ENCODE measurements at places on chromosomes 16 and 17.

DNA sequence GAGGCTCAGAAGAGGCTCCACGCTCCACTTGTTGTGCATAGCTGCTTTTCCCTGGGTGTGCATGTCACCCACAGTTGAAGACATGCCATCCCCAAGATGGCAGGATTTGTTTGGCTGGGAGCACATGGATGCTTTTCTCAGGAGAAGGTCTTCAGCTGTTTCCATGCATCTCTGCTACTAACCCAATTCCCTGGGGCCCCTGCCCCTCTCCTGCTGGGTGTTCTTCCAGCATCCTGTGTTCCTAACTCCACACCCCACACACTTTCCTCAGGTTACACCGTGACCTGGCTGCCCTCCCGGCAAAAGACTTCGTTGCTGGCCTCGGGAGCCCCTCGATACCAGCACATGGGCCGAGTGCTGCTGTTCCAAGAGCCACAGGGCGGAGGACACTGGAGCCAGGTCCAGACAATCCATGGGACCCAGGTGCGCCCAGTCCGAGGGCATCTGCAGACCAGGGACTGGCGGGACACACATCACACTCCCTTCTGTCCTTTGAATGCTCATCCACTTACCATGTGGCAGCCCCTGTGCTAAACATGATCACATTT, 21.5 kb downstream of the ITGAL start:
- no peak for DNase-seq

DNA sequence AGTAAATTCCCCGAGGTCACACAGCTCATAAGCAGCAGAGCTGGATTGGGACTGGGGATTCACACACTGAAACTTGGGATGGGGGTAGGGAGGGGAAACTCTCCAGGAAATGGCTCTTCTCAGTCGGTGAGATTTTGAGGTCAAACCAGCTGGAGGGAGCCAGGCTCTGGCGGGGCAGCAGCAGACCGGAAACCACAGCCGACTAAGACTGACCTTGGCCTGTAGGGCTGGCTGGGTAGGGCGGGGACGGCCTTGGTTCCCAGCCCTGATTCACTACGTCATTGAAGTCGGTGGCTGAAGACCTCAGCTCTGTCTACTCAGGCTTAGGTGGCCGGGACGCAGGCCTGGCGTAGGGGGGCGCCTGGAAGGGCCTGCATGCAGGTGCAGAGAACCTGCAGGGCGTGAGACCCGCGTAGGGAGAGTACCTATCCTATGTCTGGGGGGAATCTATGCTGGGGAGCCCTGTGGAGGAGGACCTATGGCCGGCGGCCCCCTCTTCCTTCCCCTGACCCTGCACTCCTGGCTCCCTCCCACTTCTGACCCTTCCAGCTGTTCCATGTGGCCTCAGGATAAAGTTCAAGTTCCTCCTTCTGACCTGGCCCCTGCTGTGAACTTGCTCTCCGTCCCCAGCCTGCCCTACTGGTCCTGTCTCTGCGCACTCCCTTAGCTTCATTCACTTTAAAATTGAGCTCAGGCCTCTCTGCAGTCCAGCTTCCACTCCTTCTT, 11.9 kb upstream of the SLC4A1 start:
- DNase-seq, result peak; percentile 20

DNA sequence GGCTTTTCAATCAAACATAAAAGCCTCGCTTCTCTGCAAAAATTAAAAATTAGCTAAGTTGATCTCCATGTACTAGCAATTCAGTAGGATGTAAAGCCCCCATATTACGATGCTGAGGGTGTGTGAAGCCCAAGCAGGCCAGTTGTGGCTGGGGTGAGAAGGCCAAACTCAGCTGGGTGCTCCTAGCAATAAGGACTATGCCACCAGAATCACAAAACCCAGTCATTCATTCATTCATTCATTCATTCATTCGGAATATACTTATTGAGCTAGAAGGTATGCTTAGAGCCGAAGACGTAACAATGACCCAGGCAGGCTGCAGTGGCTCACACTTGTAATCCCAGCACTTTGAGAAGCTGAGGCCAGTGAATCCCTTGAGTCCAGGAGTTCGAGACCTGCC, 3.9 kb upstream of the CRYBA1 start:
- no peak for DNase-seq

DNA sequence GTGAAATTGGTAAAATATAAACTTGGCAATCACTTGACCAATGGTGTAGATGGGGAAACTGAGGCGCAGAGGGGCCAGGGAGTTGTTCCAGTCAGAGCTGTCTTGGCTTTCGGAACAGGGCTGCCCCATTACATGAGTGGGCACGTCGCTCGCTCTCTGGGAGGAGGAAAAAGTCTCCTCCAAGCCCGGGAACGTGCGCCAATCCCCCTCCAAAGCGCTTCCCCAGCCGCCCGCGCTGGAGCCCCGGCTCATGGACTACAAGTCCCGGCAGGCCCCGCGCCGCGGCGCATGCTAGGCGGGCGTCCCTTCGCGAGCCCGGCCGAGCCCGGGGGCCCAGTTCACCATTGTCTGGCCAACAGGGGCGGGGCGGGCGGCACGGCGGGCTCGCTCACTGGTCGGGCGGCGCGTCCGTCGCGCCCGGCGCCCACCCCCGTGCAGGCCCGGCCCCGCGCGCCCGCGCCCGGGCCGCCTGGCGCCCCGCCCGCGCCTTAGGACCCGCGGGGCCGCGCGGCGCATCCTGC, at the start of gene LLGL1:
LLGL1 (plus strand) TSS at position 515 of the 521 bp plus-strand sequence. CDS start 48 bp downstream, outside the sequence.
- DNase-seq, result peak; percentile 91

- no peak for DNase-seq
Observed at GRCh38 chr17:70947636-70948565, 778.6 kb downstream of the KCNJ2 start.

GRCh38 chr17:21191698-21192097, 22.3 kb downstream of the TMEM11 start:
- DNase-seq, result no peak

- no peak for DNase-seq
Observed at GRCh38 chr16:2494616-2495015, 19.1 kb upstream of the ATP6V0C start.

GRCh38 chr17:42493319-42493718, 34.6 kb downstream of the ATP6V0A1 start:
- DNase-seq, result no peak

GRCh38 chr16:85709766-85710585, 21.2 kb upstream of the GINS2 start:
- no peak for DNase-seq

DNA sequence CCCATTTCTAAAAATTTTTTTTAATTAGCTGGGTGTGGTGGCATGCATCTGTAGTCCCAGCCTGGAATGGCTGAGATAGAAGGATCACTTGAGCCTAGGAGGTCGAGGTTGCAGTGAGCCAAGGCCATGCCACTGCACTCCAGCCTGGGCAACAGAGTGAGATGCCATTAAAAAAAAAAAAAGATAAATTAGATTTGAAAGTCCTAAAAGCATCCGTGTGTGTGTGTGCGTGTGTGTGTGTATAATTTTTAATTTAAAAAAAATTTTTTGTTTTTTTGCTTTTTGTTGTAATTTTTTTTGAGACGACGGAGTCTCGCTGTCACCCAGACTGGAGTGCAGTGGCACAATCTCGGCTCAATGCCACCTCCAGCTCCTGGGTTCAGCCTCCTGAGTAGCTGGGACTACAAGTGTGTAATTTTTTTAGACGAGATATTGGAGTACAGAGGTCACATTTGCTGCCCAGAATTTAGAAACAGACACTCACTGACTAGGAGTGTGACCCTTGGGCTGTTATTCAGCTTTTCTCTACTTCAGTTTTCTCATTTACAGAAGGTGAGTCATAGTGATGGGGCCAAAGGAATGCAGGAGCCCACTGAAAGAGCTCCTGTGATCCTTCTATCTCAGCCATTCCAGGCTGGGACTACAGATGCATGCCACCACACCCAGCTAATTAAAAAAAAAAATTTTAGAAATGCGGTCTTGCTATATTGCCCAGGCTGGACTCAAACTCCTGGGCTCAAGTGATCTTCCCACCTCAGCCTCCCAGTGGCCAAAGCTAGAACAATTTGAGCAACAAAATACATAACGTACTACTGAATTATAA, 25.5 kb upstream of the TBX4 start:
- no peak for DNase-seq

DNA sequence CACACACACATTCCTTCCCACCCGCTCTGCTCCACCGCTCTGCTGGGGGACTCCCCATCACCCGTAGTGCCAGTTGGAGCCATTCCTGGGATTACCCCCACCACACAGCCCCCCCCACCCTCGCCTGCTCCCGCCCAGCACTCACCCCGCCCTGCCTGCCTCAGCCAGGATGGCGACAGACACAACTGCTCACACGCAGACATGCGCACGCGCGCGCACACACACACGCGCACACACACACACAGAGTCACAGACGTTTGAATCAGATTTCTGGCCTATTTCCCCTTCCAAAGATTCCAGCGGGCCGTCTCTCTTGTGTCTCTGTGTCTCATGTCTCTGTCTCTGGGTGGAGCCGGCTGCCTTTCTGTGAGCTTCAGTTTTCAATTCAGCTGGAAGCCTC, 4.4 kb downstream of the CACNA1G start:
- DNase-seq, result no peak

DNA sequence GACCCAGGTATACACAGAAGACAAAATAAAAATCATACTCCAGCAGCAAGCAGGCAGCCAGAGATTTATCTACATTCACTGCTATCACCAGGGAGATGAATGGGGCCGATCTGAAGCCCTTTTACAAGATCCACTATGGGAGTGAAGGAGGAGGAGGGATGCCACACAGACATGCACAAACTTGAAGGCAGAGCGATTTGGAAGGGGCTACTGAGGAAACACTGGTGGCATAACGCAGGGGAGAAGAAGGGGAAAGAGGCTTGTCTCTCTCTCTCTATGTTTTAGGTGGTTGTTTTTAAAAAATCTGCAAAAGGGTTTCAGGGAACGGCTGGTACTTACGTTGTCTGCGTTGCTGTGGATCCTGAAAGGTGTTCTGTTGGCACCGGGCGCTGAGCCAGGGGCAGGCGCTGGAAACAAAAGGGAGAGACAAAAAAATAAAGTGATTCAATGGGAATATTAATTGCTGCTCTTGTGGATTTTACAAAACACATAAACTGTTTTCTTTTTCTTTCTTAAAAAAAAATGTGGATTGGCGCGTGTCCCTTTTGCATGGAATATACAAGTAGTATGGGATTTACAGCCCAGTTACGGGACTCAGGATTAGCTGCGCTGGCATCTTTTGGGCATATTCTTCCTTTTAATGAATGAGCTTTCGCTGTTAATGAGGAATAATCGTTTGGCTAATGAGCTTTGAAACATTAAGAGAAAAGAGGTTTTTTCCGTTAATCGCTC, 255.3 kb upstream of the PMFBP1 start:
- no peak for DNase-seq

DNA sequence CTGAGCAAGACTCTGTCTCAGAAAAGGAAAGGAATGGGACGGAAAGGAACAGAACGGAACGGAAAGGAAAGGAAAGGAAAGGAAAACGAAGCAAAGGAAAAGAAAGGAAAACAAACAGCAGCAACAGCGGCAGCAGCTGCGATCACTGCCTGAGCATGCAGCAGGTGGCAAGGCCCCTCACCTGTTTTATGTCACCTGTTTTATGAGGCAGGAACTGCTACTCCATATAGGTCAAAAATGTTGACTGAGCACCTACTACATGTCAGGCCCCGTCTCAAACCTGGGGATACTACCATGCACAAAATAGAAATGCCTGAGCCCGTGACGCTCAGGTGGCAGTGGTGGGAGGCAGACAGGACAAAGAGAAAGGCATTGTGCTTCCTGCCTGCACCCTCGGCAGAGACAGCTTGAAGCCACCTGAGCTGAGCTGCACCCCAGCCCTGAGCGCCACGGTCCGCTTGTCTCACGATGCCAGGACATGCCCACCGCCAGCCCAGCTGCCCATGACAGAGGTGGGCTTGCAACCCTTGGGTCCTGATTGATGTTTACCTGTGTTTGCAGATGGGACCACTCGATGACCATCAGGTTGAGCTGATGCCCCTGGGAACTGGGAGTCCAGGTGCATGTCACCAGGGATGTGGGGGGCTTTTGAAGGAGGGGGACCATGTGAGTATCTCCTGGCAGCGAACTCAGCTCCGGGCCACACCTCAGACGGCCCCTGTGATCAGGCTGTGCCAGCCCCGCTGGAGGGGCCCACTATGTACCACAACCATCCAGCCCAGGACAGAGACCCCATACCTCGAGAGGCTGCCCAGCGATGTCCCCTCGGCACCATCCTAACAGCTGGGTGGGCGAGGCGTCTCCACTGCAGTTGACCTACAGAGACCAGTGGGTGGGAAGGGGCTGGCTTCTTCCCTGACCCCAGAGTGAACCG, 77.4 kb downstream of the RMI2 start:
- DNase-seq, result no peak

DNA sequence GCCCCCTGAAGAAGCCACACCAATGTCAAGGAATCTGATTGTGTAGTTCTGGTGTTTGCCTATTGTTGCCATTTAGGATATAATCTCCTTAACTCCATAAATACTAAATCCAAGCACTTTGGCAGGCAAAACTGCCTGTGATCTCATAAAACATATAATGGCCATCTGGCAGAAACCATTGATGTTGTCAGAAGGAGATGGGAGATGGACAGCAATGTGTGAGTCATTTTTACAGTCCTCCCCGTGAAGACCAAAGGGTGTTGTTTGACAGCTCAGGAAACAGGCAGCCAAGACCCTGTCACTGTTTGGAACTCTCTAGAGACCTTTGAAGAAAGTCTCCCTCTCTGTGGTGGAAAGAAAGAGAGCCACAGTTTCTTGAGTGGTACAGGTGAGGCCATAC, 454.1 kb downstream of the HS3ST3B1 start:
- DNase-seq, result no peak

DNA sequence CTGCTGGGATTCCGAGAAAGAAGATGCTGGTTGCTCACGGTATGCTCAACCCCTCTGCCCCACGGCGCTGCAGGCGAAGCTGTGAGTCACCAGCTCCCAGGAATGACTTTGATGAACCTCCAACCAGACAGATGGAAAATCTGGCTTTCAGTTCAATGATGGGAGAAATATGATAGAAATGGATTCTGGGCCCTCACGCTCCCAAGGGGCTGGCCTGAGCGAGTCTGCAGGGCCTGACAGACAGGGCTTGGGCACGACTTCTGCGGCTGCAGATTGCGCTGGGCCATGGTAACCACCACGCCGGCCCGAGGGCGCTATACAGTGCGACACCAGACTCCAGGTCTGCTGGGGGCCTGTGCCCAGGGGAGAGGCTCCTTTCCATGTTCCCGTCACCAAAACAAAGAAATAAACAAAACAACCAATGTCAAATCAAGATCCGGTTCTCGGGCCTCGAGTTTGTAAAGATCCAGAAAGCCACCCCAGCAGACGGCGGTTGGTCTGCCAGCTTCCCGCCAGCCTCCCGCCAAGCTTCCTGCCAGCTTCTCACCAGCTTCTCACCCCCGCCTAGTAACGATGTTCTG, 11.1 kb upstream of the ABR start:
- DNase-seq, result no peak

GRCh38 chr16:69123910-69124309, 8.5 kb downstream of the CHTF8 start:
- DNase-seq, result no peak

DNA sequence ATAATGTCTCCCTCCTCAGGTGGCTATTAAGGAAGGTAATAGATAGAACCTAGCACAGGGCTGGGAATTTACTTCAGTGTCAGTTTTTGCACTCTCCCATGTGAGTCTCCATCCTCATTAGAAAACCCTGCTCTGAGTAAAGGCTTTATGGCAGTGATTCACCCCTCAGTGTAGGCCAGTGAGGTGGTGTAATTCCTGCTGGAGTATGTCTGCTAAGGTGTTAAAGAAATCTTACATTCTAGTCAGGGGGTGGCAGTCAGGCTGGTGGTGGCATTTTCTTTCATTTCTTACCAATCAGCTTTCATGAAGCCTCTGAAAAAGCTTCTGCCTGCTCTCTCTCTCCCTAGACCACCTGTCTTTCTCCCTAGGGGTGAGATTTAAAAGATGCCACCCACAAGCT, 138.8 kb upstream of the CCL2 start:
- no peak for DNase-seq

- DNase-seq, result peak; percentile 77
Observed at GRCh38 chr17:7314719-7315569, at the start of gene GPS2. Gene GPS2 (minus strand): TSS chr17:7315360. CDS start chr17:7315052, 308 bp downstream.

Measured in amygdala (tissue), 56 donors.